ENCODE measurements at places on chromosomes 3 and 15.

DNA sequence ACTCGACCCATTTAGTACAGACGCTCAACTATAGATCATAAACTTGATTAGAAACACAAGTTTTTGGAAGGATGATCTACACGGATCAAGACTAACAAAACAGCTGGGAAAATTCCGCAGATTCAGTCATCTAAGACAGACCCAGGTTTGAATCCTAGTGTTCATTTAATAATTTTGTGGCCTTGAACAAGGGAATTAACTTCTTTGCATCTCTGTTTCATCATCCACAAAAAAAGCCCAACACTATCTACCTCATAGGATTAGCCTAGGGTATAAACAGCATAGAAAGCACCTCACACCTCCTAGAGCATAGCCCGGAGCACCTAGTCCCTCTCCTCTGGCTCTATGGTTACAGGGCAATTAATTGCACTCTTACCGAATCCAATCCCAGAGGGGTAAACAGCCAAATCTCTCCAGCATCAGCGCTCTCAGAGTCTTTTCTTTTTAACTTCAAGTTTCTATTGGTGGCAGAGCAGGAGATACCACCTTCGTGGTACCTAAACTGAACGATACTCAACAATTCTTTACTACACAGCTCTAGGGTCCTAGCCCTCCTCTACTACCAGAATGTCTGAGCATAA is 3.5 kb downstream of the TBL1XR1 start:
- DNase-seq = no peak

DNA sequence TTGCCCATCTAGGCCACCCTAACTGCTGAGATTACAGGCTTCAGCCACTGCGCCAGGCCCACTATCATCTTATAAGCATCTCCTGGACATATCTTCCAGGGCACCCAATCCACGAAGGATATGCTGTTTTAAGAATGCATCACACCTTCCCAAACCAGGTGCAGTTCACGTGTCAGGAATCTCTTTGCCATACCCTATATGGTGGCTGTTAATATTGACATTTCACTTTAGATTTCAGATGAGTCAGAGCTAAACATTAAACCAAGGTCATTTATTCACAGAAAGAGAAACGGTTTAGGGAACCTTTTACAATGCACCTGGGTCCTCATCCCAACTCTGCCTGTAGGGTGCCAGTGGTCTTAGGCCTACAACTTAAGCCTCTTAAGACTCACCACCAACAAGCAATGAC is 85.7 kb downstream of the TBL1XR1 start:
- no peak for DNase-seq

DNA sequence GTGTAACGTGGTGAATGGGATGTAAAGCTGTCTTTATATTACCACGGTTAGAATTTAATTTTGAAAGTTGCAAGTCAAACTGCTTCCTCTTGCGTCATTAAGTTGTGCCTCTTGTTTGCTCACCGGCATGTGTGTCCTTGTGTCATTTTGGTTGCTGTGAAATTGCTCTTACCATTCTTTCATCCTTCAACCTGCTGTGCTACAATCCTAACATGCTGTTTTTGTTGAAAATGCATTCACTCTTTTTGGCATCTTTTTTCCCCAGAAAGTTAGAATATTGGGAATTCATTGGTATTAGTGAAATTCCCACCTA is 164.7 kb downstream of the PGPEP1L start:
- no peak for DNase-seq

DNA sequence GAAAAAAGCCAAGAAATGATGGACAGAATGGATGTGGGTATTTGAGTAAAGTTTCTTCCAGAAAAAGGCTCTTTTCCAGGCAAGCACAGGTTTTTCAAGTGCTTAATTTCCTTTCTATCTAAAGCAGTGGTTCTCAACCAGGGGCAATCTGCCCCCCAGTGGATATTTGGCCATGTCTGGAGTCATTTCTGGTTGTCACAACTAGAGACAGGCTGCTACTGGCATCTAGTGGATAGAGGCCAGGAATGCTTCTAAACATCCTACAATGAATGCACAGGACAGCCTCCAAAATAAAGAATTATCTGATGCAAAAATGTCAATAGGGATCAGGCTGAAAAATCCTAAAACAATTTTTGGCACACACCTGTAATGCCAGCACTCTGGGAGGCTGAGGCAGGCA is 23.9 kb downstream of the SEC22C start:
- peak; percentile 53 for DNase-seq

- DNase-seq = no peak
These were observed 126.6 kb upstream of the NEO1 start for GRCh38 chr15:72925661-72926060.

GRCh38 chr15:101210466-101210865 is 41.4 kb downstream of the CHSY1 start:
- no peak for DNase-seq

DNA sequence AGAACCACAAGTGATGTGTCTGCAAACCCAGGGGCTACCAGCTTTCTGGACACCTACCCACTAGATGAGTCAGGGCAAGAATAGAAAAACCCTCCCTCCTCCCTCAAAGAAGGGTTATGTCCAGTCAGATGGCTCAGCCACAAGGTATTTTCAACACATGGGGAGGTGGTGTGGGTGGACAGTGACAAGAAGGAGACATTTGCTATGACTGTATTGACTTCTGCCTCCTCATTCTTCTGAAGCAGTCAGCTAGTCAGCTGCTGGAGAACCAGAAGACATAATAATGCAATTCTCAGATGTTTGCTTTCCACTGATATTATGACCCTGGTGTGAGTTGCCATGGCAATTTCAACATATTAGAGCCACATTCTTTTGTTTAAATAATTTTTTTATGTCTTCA is 66.7 kb upstream of the GOLGA8B start:
- DNase-seq = no peak

GRCh38 chr3:170482199-170482598 is 63.5 kb downstream of the CLDN11 start:
- no peak for DNase-seq

All from CD4-positive, CD25-positive, alpha-beta regulatory T cell (primary cell).